C1 segment of cervical spinal cord (tissue), 14 donors: ENCODE measurements at places on chromosomes 13 and 19.
A peak's percentile ranks its signal among the peaks of the same experiment; 100 is the strongest.

DNA sequence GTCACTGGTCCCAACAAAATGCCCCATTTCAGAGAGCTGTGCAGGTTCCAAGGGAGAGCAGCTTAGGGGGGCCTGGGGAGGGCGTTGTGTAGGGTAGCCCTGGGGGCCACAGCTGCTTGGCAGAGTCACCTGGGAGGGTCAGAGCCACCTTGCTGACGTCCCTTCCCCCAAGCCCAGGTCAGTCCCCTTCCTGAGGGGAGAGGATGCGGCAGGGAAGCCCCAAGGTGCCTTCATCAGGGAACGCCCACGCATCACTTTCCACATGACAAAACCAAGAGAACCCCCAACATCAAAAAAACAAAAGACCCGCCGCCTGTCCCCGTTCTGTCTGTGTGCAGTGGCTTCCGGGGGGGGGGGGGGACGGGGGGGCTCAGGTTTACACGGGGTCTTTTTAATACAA lies 5.3 kb upstream of the UQCR11 start:
- DNase-seq: no peak

GRCh38 chr19:46391296-46392251 lies 21.8 kb downstream of the CCDC8 start:
- no peak for DNase-seq

DNA sequence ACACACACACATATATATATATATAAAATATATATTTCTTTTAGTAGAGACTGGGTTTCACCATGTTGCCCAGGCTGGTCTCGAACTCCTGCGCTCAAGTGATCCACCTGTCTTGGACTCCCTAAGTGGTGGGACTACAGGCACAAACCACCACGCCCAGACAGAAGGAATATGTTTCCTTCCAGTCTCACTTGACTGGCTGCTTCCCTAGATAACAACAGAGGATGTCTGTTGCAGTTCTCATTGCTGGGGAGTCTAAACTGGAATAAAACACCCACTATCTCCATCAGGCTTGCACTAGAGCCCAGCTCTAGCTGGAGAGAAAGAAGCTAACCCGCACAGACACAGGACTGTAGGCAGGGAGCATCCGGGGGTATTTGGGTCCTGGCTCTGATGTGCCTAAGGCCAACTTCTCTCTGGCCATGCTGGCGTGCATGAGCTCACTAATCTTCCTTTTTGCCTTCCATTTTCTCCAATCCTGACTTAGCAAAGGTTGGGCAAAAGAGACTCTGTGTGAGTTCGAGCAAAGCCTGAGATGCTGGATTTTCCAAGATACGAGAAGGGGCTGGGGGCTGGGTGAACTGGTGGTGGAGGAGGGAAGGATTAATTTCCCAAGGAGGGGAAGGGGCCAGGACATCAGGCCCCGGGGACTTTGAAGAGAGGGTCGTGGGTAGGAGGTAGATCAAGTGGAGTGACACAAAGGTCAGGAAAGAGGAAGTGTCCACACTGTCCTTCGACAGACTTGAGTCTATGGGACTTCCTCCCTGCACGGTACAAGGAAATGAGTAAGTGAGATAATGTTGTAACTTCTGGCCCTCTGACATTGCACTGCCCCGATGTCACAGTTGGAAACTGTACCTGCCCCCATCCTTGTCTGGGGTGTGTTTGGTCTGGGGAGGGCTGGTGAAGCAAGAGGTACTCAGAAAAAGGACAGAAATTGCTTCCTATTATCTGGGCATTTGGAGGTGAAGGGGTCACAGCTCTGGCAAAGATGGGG lies 22.5 kb upstream of the ALOX5AP start:
- DNase-seq: no peak

- no peak for DNase-seq
Measured at GRCh38 chr13:71912524-71912923, 45.5 kb upstream of the DACH1 start.

DNA sequence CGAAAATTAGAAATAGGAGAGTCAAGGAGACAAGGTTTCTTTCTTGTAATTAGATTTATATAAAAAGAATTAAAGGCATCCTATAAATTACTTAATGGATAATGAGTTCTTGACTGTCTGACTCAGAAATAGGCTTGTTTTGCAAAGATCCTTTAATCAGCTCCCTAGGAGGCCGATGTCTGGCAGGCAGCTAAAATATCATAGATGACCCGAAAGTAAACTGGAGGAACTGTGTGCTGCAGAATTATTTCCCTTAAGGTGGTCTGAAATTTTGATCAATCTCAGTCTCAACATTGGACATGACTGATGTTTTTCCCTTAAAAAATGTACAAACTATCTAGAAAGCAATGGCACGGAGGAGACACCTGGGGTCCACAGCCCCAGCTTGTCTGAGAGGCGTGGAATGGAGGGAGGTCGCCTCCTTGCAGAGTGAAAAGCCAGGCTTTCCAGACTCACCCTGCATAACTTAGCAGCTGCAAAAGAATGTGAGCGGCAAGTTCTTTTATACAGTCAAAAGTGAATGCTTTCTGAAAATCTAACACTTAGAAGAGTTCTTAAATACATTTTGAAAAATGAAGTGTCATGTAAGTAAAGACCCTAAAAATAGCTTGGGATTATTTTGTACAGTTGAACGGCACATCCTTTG lies 44.8 kb downstream of the MBNL2 start:
- DNase-seq: no peak

DNA sequence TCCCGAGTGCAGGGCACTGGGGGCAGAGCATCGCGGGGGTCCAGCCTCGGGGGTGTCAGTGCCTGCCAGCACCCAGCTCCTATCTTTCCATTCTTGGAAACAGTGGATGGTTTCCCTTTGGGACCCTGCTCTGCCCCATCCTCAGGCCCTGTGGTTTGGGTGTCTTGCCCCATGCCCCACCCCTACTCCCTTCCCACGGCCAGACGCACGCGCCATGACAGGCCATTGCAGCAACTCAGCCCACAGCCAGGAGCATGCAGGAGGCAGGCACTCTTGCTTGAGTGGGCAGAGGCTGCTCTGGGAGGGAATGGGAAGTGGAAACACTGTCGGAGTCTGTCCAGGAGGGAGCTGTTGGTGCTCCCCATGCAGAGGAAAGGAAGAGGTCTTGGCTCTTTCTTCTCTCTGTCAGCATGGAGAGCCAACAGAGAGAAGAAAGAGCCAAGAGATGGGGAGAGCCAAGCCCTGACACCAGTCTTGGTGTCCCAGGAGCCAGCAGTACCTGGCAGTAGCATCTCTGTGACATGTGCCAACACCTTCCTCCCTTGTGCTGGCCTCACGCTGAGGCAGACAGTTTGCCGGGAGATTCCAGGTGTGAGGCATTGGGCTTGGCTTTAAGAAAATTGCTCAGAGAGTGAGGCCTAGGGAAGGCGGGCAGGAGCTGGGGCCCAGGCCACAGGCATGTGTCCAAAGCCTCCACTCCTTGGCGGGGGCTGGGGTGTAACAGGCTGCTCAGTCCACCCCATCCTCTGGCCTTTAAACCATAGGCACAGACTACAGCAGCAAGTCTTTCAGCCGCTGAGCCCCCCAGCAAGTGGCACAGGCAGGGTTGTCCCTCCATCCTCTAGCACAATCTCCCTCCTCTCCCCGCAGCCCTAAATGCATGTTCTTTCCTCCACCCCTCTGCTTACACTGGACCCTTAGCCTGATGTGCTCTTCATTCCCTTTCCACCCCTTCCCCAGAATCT lies 86.7 kb upstream of the UQCRFS1 start:
- no peak for DNase-seq

DNA sequence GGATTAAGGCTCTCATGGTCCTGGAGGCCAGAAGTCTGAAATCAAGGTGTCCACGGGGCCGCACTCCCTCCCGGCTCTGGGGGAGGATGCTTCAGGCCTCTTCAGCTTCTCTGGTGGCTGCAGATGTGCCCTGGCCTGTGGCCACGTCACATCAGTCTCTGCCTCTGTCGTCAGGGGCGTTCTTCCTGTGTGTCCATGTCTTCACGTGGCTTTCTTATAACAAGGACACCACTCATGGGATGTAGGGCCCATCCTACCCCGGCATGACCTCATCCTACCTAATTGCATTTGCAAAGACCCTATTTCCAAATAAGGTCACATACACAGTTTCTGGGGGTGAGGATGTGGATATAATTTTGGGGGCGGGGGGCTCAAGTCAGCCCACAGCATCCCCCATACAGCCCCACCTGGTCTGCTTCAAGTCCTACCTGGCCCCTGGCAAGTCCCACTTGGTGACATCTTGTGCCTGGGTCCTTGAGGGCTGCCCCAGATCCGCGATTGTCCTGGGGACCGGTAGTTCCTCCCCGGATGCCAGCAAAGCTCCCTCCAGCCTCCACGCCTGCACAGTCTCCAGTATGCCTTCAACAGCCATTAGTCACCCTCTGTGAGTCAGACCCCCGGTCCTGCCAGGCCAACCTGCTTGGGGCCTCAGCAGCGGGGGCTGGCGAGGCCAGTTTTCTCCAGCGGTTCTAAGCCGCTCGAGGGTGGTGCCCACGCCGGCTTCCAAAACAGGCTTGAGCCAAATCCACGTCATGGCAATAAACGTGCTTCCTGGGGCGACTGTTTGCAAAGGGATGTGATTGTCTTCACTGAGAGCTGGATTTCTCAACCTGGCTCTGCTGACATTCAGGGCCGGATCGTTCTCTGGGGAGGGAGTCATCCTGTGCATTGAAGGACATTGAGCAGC lies 32.2 kb downstream of the MYO9B start:
- peak; percentile 13 for DNase-seq

DNA sequence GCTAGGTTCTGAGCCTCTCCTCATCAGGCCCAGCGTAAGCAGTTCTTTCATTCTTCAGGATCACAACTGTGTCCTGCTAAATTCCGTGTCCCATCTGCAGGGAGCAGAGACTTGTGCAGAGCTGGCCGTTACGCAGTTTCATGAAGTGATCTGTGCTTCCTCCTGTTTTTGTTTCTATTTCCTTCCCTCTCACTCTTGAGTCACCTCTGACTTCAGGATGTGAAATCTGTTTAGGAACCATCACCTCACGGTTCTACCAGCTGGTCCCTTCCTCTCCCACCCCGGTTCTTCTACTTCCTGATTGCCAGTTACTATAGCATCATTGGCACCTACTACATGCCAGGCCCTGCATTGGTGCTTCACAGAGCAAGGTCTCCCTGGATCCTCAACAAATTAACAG lies 8.5 kb downstream of the MAU2 start:
- DNase-seq: no peak
